ENCODE measurements at places on chromosomes 13 and 19.

GRCh38 chr13:21759463-21759862, 88.6 kb downstream of the FGF9 start:
- no peak for DNase-seq

GRCh38 chr19:33234092-33234491, 8.4 kb upstream of the SLC7A10 start:
- DNase-seq = no peak

DNA sequence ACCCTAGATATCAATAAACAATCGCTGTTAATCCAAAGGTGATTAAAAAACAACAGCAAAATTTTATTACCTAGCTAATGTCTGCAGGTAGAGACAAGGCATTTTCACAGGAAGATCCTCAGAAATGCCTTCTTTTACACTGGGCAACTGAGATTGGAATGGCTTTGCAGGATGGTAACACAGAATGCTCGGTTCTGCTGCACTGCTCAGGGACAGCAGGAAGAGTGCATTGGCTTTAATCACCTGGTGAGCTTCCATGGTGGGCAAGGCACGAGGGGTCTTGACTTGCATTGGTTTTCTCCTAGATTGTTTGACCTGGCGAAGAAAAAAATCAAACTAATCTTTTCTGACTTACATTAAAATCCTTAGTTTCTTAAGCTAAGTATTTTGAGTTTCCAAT, 68.3 kb upstream of the FBXL3 start:
- DNase-seq = no peak

DNA sequence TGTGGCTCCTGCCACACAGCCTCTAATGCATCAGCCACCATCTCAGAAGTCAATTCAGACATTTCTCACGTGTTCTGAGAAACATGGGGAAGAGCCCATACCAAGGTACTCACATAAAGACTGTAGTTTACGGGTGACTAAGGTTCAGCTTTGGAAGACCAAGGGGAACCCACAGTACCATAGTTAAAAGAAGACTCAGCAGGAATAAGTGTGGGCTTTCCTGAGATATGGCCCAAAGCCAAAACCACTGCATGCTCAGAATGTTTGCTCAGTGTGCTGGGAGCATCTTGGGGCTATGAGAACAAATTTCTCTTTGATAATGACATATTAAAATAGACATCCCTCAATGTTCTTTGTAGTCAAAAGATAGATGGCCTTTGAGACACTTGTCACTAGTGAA, 283.8 kb downstream of the DCT start:
- DNase-seq = no peak

GRCh38 chr13:32530841-32531253, 7.7 kb downstream of the N4BP2L2 start:
- no peak for DNase-seq

DNA sequence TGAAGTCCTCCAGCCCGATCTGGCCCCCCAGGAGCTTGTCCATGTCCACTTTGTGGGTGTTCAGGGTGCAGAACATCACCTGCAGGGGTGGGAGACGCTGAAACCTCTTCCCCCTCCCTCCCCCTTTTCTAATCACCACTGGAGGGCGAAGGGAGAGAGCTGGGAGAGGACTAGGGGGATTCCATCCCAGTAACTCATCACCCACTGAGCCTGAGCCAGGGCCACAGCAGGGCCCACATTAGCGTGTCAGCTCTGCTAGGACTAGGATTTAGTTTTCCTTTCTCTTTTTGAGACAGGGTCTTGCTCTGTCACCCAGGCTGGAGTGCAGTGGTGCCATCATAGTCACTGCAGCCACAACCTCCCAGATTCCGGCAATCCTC, 5.5 kb upstream of the PTGER1 start:
- DNase-seq = no peak

DNA sequence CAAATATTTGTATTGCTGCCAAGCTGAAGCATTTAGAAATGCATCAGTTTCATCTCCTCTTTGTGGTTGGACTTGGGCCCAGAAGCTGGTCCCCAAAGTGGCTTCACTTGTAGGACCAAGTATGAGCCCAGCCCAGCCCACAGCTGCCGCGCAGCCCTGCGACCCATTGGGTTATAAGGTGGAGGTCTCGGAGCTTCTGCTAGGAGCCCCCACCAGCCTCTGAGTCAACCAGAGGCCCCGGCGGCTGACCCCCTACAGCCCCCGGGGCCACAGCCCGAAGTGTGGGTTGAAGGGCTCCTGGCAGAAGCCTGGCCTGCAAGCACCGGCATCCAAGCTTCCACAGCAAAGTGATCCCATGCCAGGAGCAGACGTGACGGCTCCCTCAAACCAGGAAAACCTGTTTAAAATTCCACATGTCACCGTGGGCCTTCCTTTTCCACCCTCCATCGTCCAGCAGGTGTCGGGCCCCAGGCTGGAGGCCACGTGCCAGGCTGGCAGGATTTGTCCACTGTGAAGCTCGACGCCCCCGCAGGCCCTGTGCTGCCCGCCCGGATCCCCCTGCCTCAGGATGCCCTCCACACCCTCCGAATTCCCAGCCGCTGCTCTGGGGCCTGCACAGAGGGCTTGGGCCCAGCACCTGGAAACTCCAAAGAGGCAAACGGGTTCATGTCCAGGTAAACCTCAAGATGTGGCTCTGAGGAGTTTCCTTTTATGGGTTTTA, 54.7 kb downstream of the C13orf46 start:
- DNase-seq = no peak

- DNase-seq = no peak
Measured at GRCh38 chr19:51195316-51195586, 29.6 kb upstream of the CD33 start.

- no peak for DNase-seq
Measured at GRCh38 chr13:74929436-74929835, 552.5 kb downstream of the TBC1D4 start.

GRCh38 chr19:797528-798414, 519 bp downstream of the PTBP1 start:
- DNase-seq = peak; percentile 85

DNA sequence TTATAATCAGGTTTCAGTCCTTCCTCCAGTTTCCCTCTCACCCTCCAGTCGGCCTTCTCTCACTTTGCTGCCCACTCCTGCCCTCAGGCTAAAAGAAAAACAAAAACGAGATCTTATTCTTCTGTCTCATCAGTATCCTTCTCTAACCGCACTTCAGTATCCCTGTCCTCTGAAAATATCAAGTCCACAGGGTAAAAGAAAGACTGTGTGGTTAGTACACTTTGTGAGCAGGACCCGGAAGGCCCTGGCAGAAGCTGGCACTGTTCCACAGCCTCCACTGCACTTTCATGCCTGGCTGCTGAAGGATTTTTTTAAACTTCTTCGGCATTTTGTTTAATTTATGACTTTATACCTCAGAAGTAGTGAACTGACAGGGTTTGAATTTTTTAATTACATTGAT, 51.8 kb downstream of the TM9SF2 start:
- no peak for DNase-seq

- no peak for DNase-seq
Measured at GRCh38 chr13:44693156-44693764, 117.1 kb upstream of the TSC22D1 start.

GRCh38 chr19:5864725-5865486, 5.4 kb downstream of the FUT5 start:
- DNase-seq = no peak

GRCh38 chr13:73894995-73895571, 239.1 kb downstream of the KLF12 start:
- no peak for DNase-seq

DNA sequence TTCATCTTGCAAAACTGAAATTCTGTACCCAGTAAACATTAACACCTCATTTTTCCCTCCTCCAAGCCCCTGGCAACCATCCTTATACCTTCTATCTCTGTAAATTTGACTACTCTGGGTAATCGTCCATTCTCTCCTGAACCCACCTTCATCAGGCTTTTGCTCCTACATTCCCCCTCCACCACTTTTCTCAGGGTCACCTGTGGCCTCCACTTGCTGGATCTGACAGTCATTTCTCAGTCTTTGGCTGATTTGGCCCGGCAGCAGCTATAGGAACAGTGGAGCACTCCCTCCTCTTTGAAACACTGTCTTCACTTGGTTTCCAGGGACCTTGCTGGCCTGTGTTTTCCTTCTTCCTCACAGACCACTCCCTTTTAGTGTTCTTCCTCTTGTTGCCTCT, 83.5 kb downstream of the LRCH1 start:
- DNase-seq = no peak

GRCh38 chr19:19529783-19530422, 1.2 kb downstream of the YJEFN3 start:
- no peak for DNase-seq

DNA sequence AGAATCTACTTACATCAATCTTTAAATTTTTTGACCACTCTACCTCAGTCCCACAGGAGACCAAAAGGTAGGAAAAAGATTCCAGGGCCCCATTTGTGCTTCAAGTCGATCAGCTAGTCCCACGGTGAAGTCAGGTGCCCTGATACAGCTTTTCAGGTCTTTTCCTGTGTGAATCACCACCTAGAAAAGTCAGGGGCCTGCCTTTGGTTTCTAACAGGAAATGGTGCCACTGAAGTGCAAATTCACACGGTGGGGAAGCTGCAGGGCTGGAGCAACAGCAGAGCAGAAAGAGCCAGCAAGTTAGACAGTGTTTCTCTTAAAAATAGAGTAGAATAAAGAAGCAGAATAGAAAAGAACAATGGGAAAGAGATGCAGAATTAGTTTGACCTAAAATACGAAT, 107.5 kb downstream of the KLF12 start:
- DNase-seq = peak; percentile 47

- no peak for DNase-seq
Measured at GRCh38 chr19:18612051-18612771, 459 bp upstream of the TMEM59L start.

DNA sequence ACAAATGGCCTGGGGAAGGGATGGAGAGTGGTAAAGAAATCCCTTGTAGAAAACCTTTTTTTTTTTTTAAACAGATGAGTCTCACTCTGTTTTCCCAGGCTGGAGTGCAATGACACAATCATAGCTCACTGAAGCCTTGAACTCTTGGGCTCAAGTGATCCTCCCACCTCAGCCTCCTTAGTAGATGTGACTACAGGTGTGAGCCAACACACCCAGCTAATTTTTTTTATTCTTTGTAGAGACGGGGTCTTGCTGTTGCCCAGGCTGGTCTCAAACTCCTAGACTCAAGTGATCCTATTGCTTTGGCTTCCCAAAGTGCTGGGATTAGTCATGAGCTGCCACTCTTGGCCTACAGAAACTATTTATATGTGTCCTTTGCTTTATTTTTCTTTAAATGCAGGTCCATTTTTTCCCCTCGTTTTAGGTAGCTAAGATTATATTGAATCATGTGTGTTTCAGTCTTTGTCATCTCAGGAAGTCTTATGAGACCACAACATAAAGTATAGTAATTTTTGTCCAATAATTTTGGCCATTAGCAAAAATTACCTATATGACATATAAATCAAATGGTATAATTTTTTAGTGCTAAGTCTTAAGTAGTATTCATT, 10.5 kb downstream of the LPAR6 start:
- no peak for DNase-seq

- DNase-seq = peak; percentile 94
Measured at GRCh38 chr19:3275583-3276340, 51.3 kb downstream of the CELF5 start.

DNA sequence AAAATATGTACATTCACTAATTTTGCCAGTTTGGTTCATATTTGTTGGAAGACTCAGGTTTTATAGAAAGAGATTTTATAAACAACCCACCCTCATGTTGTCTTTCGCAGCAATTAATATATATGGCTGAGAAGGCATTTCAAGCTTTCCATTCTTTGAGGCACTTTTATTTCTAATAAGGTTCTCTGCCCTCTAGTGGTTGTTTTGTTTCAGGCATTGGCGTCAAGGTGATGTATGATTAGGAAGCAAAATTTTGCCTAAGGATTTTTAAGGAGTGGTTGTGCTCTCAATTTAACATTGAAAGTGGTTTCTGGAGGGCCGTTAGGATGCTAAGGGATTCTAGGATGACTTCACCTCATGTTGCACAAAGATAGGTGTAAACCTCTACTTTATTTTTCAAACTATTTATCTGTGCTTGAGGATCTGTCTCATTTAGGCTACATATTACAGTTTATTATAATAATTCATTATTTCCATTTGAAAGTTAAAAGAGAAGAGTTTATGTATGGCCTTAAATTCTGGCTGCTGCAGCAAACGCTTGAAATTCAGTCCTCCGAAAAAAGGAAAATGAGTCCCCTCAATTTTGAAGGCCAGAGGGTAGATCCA, 35.9 kb downstream of the OXGR1 start:
- DNase-seq = no peak

- no peak for DNase-seq
Measured at GRCh38 chr13:110869805-110870706, 44.8 kb downstream of the ANKRD10 start.

- DNase-seq = no peak
Measured at GRCh38 chr19:3196064-3196932, 10.6 kb downstream of the NCLN start.

DNA sequence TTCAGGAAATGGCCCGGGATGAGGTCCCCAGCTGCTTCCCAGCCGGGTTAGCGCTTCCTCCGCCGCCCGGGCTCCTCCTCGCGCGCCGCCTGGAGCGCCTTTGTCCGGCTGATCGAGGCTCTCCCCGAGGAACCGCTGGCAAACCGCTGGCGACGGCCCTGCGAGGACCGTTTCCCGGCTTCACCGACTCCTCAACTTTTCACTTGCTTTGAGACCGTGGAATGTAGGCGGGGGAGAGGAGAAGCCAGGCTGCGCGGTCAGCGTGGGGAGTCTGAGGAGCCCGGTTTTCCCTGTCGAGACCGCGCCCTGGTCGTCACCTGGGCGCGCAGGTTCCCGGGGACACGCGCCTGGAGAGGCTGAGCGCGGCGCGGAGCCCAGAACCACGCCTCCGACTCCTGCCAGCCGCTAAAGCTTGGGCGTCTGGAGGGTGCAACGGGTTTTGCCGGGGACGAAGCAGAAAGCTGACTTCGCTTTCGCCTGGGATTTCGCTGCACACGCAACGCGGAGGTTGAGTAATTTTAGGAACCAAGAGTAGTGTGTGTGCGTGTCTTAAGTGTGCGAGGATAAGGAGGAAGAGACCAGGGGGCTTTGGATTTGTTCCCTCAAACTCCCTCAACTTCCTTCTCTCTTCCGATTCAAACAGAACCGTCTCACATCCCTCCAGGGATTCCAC, 7.3 kb upstream of the DGKH start:
- peak; percentile 13 for DNase-seq

GRCh38 chr19:54461613-54462012, 2.0 kb downstream of the LENG9 start:
- no peak for DNase-seq

DNA sequence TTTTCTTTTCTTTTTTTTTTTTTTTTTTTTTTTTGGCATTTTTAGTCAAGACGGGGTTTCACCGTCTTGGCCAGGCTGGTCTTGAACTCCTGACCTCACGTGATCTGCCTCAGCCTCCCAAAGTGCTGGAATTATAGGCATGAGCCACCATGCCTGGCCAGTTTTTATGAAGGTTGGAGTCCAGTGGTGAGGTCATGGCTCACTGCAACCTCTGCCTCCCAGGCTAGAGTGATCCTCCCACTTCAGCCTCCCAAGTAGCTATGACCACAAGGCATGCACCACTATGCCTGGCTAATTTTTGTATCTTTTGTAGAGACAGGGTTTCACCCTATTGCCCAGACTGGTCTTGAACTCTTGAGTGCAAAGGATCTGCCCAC, 4.2 kb downstream of the SNRPA start:
- DNase-seq = no peak

All from T-helper 17 cell (primary cell).